ENCODE measurements at places on chromosomes 4 and X. TPM values are rescaled to one million over a fixed set of nuclear protein-coding genes. Genes with fewer than 3 reads are reported as not detected.

- H3K4me3 ChIP-seq = no peak overlapping the region
- H3K36me3 ChIP-seq = peaks cover 17% of the 10 kb centered on the region
- no peak for DNase-seq
- H3K27me3 ChIP-seq = no peaks in the 10 kb centered on the region
Measured at GRCh38 chr4:25350561-25350960, 26.5 kb upstream of the ANAPC4 start.

DNA sequence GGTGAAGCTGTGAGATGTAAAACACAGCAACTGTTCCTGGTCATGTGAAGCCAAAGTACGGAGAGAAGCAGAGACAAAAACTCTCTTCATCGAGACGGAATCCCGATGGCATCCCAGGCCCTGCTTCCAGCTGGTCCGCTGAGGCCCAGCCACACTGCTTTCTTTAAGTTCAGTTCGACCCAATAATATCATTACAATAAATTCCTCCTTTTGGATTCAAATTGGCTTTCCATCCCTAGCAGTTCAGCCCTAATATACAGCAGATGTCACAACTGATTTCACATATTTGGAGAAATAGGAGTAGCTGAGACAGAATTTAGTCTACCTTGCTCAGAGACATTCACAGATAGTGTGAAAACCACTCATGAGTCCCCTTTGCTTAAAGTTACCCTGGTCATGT is 98.3 kb upstream of the SPRY1 start:
- H3K27ac ChIP-seq = no peak overlapping the region
- no peaks in the 10 kb centered on the region for H3K36me3 ChIP-seq
- no peak overlapping the region for H3K4me3 ChIP-seq
- no peak for DNase-seq

DNA sequence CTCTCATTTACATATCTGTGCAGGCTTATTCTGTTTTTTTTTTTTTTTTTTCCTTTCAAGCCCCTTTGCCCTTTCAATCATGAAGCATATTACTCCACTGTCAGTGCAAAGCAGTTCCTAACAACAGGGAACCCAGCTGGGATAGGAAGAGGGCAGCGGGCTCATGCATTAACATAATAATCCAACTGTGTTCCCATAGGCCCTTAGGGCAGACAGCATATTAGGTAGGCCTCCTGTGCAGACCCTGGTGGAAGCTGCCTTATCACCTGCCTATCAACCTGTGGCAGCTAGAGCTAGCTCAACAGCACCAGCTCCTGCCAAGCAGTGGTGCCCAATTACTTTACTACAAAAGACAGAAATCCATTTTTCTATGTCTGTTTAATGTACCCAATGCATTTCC is 49.3 kb downstream of the SLC10A7 start:
- no peaks in the 10 kb centered on the region for H3K27me3 ChIP-seq
- H3K4me1 ChIP-seq = no peaks in the 10 kb centered on the region
- DNase-seq = no peak
- no peak overlapping the region for H3K27ac ChIP-seq
- no peaks in the 10 kb centered on the region for H3K36me3 ChIP-seq

- no peaks in the 10 kb centered on the region for H3K36me3 ChIP-seq
- no peak overlapping the region for H3K4me3 ChIP-seq
- no peaks in the 10 kb centered on the region for H3K4me1 ChIP-seq
- no peak for DNase-seq
Measured at GRCh38 chrX:93422693-93423092, 250.7 kb downstream of the NAP1L3 start.

ACSL4 gene
- 87.7 TPM for total RNA-seq

CTAG2 gene
- not detected for total RNA-seq

IRS4 gene
- 0.09 TPM for total RNA-seq

HHIP gene
- 172 TPM for total RNA-seq

Data from lower lobe of right lung (tissue), 2 donors.